ENCODE measurements at places on chromosomes 3 and 15.

DNA sequence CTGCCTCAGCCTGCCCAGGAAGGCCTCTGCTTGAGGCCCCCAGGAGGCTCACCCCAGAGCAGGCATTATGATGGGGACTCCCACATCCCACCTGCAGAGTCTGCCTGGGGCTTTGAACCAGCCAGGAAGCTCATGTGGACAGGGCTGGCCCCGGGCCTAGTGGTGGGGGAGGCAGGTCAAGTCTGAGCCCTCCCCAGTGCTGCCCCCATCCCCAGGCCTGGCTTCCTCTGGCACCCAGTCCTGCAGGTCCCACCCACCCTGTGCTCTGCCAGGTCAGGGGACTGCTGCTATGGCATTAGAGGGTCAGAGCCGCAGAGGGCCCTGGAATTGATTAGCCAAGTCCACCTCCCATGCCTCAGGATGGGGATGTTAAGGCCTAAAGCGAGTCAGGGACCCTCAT lies 17.6 kb upstream of the VPS33B start:
- peak; percentile 16 for ATAC-seq

GRCh38 chr3:185253645-185254410 lies at the start of gene EHHADH:
TSS of gene EHHADH (minus strand) at chr3:185254049. CDS start at chr3:185254022, 27 bp downstream.
- ATAC-seq, result peak; percentile 87

GRCh38 chr3:63473641-63474166 lies 178.8 kb upstream of the SNTN start:
- ATAC-seq, result no peak

GRCh38 chr3:155012584-155012983 lies 67.5 kb upstream of the MME start:
- no peak for ATAC-seq

- no peak for ATAC-seq
Observed at GRCh38 chr15:86317384-86317740, 237.7 kb downstream of the AGBL1 start.

GRCh38 chr3:72973031-72973723 lies 23.4 kb upstream of the PPP4R2 start:
- ATAC-seq, result no peak

GRCh38 chr3:35592589-35593295 lies 46.6 kb upstream of the ARPP21 start:
- no peak for ATAC-seq

DNA sequence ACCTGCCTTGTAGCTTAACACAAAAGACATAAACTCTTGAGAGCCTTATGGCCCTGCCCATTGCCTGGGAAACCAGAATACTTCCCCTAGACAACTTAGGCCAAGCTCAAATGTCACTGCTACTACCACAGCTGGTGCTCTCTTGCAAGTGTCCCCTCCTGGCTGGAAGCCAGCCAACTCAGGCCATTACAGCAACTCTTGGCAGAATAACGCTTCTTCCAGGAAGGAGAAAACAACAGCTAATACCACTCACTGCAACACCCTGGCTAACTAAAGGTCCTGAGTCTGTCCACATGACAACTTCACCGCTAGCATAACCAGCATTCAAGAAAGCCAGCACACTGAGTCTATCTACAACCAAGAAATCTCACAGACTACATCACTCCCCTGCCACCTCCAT lies 5.1 kb upstream of the B4GALT4 start:
- no peak for ATAC-seq

GRCh38 chr3:55765398-55765797 lies 278.3 kb upstream of the WNT5A start:
- ATAC-seq, result no peak

GRCh38 chr15:38671675-38672254 lies 107.2 kb upstream of the RASGRP1 start:
- ATAC-seq, result peak; percentile 78

- ATAC-seq, result no peak
Observed at GRCh38 chr3:14391033-14391432, 11.4 kb upstream of the SLC6A6 start.

DNA sequence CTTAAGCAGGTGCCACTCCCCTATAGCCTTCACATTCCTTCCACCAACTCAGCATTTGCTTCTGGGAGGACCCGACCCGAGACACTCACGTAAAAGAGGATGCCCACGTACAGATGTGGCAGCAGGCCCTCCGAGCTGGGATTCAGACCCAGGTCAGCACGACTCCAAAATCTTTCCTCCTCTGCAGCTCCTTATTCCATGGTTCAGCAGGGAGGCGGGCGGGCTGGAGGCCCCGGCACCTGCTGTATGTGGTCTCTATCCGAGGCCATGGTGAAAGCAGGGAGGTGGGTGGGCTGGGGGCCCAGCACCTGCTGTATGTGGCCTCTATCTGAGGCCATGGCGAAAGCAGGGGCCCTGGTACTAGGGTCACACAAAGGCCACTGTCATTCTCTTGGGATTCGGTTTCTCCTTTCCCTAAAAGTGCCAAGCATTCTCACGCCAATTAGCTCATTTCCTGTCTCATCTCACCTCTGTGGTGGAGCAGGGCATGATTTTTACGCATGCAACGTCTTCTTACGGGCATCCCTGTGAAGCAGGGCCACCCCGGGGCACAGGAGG lies 5.9 kb upstream of the MUC4 start:
- ATAC-seq, result no peak

GRCh38 chr3:55173504-55173903 lies 245.6 kb upstream of the LRTM1 start:
- ATAC-seq, result no peak

- no peak for ATAC-seq
Observed at GRCh38 chr3:72149645-72150300, 364.8 kb upstream of the PROK2 start.

- peak; percentile 72 for ATAC-seq
Observed at GRCh38 chr3:19272296-19272695, 124.0 kb downstream of the KCNH8 start.

DNA sequence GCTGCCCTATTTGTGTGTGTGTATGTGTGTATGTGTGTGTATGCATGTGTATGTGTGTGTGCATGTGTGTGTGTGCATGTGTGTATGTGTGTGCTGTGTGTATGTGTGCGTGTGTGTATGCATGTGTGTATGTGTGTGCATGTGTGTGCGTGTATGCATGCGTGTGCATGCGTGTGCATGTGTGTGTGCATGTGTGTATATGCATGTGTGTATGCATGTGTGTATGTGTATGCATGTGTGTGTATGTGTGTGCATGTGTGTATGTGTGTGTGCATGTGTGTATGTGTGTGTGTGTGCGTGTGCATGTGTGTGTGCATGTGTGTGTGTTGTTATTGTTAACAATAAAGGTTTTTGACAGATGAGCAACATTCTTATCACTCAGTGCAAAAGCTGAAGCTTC lies 110.8 kb upstream of the HES1 start:
- no peak for ATAC-seq

DNA sequence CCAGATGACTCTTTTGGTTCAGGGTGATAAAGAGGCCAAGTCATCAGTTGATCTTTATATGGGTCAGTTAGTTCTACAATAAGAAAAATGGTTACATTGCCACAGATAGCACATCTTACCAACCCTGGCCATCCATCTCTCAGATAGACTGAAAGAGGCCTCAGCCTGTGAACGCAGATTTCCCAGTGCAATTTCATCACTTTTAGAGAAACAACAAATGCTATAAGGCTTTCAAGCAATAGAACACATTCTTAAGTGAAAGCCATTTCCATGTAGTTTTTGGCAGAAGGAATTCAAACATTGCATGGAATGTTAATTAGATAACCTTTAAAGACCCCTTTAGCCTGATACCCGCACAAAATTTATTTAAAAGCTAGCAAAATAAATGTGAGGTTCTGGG lies 200.6 kb upstream of the ZBTB20 start:
- no peak for ATAC-seq

GRCh38 chr3:25557694-25558093 lies 107.0 kb downstream of the TOP2B start:
- ATAC-seq, result no peak

- no peak for ATAC-seq
Observed at GRCh38 chr3:143132246-143132980, 12.8 kb downstream of the CHST2 start.

GRCh38 chr3:141305436-141305835 lies 62.9 kb upstream of the ZBTB38 start:
- no peak for ATAC-seq

DNA sequence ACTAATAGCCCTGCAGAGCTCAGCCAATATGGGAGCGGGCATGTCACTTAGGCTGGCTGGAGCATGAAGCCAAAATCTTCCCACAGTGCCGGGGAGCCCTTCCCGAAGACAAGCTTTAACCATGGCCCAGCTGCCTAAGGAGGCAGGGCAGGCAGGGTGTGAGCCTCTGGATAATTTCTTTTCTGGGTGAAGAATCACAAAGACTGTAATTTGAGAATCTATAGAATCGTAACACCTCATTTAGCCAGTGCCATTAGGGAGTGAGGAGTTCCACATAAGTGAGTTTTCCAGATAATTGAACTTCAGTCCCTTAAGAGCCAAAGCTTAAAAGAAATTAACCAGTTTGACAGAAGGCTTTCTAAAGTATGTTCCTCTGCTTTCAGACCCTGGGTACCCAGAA lies 40.2 kb upstream of the TLE3 start:
- no peak for ATAC-seq

- no peak for ATAC-seq
Observed at GRCh38 chr3:130705501-130705900, 41.1 kb downstream of the PIK3R4 start.

DNA sequence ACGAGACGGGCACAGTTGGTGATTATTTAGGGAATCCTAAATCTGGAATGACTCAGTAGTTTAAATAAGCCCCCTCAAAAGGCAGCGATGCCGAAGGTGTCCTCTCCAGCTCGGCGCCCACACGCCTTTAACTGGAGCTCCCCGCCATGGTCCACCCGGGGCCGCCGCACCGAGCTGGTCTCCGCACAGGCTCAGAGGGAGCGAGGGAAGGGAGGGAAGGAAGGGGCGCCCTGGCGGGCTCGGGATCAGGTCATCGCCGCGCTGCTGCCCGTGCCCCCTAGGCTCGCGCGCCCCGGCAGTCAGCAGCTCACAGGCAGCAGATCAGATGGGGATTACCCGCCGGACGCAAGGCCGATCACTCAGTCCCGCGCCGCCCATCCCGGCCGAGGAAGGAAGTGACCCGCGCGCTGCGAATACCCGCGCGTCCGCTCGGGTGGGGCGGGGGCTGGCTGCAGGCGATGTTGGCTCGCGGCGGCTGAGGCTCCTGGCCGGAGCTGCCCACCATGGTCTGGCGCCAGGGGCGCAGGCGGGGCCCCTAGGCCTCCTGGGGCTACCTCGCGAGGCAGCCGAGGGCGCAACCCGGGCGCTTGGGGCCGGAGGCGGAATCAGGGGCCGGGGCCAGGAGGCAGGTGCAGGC lies 318.0 kb downstream of the FGF12 start:
- ATAC-seq, result peak; percentile 58

- ATAC-seq, result no peak
Observed at GRCh38 chr3:6439226-6439625, 421.7 kb upstream of the GRM7 start.

GRCh38 chr15:99365242-99365641 lies 114.0 kb downstream of the LRRC28 start:
- no peak for ATAC-seq

DNA sequence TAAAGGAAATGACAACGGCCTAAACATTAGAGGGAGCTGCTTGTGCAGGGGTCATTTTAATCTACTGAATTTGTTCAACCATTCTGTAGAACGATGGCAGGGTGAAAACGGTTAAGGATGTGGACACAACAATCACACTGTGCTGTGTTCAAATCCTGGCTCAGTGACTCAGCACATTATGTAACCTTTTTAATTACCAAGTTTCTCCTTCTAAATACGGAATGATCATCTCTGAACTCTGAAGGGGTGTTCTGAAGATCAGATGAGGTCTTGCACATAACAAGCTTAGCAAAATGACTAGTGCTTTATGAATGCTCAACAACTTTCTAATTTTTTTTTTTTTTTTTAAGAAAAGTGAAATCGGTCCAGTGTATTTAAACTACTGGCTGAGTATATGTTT lies 592.8 kb downstream of the FOXP1 start:
- no peak for ATAC-seq

- peak; percentile 58 for ATAC-seq
Observed at GRCh38 chr3:185152410-185153170, at the start of gene C3orf70. TSS of gene C3orf70 (minus strand) at chr3:185153060. CDS start at chr3:185152823, 237 bp downstream.

- peak; percentile 93 for ATAC-seq
Observed at GRCh38 chr15:40082195-40082883, 26.3 kb downstream of the BMF start.

- ATAC-seq, result peak; percentile 67
Observed at GRCh38 chr3:20055020-20055775, 15.0 kb downstream of the KAT2B start.

- no peak for ATAC-seq
Observed at GRCh38 chr3:127544803-127545201, 45.7 kb downstream of the TPRA1 start.

Data from stimulated activated memory B cell treated with anti-CD40 and anti-IgM and Interleukin-4, amounts not matched to agents 10 μg/mL and 1 μg/mL and 100 μg/mL, for 72 hours (primary cell).